PC-3 (cell line): ENCODE measurements at places on chromosomes 16 and 17.

- DNase-seq, result peak; percentile 85
These were observed 3.0 kb upstream of the ABCC1 start for GRCh38 chr16:15946257-15947044.

DNA sequence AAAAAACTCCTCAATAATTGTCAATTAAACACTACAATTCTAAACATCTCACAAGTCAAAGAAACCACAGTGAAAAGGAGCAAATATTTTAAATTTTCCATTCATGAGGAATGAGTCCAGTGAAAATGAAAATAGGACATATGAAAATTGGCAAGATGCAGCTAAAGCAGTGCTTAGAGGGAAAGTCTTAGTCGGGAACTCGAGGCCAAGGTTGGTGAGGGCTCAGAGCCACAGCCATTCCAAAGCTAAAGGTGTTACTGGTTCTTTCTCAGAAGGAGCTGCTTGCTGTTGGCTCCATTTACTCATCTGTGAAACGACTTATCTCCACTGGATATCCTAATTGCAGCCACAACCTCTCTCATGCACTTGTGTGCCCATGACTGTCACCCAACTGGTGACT is 6.5 kb downstream of the SLC38A8 start:
- no peak for DNase-seq

- DNase-seq, result no peak
These were observed 24.9 kb downstream of the HASPIN start for GRCh38 chr17:3748576-3748975.

- DNase-seq, result no peak
These were observed 7.2 kb upstream of the CCDC182 start for GRCh38 chr17:57752031-57752905.

GRCh38 chr16:64012166-64012565 is 1109.7 kb downstream of the CDH11 start:
- no peak for DNase-seq
